Activated T-helper 9 cell treated with anti-CD3 and anti-CD28 coated beads, Interleukin-2, amount 50 U/mL, for 16 hours (primary cell): ENCODE measurements at places on chromosomes 3 and 15.

DNA sequence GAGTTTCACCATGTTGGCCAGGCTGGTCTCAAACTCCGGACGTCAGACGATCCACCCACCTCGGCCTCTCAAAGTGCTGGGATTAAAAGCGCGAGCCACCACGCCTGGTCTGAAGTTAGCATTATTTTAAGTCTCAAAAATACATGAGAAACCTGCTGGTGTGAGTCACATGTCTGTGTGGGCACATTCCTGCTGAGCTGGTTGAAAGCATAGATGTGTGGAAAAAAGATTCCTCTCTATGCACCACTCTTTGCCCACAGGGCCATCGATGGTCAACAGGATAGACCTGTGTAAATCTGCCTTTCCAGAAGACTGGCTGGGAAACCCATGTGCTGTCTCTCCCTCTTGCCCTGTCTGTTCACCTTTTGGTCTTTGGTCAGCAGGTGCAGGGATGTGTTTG, 63.5 kb downstream of the CHRD start:
- DNase-seq: no peak

DNA sequence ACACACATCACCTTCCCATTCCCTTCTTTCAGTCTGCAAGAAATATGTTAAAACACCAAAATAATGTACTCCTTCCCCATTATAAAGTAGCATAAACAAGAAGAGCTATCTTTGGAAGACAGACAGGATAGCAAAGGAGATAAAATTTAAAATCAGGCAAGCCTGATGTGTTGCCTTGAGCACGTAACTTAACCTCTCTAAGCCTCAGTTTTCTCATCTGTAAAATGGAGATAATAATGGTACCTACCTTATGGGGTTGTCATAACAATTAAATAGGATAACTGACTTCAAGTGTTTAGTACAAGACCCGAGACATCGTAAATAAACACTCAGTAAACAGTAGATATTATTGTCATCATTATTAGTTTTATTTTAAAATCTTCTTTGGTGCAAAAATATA, 142.4 kb downstream of the NR1D2 start:
- DNase-seq: no peak

DNA sequence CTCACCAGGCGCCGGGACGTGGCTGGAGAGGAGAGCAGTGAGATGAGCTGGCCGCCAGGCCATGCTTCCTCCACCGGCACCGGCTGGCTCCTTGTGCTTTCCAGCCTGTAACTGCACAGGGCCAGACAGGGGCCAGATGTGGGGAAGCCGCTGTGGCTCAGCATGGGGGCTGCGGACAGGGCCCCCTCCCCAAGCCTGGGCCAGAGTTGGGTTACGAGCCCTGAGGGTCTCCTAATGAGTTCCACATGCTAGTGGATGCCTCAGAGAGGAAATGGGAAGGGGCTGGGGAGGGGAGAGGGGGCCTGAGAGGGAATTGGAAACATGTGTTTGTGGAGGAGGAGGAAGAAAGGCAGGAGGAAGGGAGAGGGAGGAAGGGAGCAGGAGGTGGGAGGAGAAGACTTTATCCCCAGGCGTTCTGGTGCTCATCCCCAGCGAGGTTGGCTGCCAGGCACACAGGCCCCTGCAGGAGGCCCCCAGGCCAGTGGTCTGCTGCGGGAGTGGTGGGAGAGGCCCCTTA, 11.7 kb upstream of the DUSP7 start:
- no peak for DNase-seq

GRCh38 chr3:84082726-84083125, 876.1 kb upstream of the CADM2 start:
- no peak for DNase-seq

- no peak for DNase-seq
Observed at GRCh38 chr15:73617301-73617831, 15.8 kb downstream of the NPTN start.

DNA sequence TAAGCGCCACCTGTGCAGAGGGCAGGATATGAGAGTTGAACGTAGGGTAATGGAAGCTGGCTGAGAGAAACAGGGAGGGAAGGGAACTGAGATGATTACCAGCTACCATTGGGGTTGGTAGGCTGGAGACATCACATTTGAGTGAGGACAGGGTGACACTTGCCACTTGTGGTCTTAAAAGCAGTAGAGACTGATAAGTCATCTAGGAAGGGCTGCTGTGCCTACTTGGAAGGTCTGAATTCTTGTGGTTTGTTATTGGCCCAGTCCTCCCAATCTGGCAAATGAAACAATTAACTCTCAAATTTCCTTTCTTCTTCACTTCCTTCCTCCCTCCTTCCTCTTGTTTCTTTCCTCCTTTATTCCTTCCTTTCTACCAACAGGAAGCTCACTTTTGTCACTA, 46.8 kb downstream of the COL6A5 start:
- no peak for DNase-seq

GRCh38 chr3:140899363-140899762, 42.3 kb upstream of the SLC25A36 start:
- DNase-seq: no peak

DNA sequence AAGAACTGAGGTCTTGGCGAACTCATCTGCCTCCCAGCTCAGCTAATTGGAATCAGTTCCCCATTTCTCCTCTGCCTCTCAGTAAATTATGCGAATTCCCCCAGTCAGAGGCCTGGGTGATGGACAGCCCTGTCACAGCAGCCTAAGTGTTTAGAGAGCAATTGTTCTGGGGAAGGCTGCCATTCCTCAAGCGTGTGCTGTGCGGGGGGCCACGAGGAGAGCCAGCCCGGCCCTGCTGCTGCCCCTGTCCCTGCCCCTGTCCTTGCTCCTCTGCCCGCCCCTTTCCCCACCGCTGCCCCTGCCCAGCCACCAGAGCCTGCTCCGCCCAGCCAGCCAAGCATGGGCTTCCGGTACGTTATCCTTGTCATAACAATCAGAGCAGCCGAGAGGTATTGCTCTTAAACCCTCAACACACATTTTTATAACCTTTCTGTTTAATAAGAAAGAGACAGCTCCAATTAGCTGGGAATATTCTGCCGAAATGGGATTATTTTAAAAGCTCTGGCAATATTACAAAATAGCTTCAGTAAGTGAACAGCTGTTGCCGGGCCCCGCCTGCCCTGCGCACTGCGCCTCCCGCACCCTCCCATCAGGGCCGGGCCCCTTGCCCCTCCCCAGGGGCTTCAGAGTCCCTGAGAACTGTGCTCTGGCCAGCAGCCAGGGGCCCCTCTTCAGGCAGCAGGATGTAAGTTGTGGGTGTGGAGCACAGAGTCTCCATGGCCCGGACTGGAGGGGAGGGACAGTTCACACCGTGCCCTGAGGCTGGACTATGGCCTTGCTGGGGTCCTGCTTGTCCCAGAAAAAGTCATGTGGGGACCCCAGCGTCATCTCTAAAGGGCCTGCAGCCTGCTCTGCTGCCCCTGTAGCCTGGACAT, 12.4 kb upstream of the CACNA2D2 start:
- no peak for DNase-seq

DNA sequence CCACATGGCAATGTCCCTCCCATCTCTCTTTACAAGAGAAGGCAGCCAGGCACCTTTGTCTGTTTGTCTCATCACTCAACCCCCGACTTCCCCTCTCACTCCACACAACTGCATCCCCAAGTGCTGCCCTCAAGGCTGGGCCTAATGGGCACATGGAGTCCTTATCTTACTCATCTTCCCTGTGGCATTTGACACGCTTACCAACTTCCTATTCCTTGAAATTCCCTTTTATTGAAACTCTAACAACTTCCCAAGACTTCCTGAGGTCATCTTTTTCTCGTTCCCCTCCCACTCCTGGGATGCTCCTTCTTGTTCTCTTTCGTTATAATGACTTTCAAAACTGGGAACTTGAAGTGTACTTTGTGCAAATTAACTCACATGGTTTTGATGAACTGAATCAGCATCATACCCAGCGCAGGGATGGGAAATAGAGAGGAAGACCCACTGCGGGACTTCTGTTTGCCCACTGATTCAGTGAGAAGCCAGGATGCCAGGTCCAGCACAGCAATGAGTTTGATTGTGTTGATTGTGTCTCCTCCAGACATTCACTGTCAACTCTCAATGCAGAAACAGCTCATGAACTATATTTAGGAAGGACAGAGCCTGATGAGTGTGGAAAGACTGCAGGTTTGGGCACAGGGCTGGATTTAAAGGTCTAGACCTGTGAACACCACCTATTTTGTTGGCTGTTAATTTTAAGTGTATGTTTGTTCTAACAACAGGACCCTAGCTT, 104.7 kb upstream of the TNIK start:
- DNase-seq: no peak

GRCh38 chr15:77944002-77944867, 133.3 kb downstream of the TBC1D2B start:
- DNase-seq: peak; percentile 7

- no peak for DNase-seq
Observed at GRCh38 chr15:48516121-48516520, 129.4 kb downstream of the FBN1 start.

DNA sequence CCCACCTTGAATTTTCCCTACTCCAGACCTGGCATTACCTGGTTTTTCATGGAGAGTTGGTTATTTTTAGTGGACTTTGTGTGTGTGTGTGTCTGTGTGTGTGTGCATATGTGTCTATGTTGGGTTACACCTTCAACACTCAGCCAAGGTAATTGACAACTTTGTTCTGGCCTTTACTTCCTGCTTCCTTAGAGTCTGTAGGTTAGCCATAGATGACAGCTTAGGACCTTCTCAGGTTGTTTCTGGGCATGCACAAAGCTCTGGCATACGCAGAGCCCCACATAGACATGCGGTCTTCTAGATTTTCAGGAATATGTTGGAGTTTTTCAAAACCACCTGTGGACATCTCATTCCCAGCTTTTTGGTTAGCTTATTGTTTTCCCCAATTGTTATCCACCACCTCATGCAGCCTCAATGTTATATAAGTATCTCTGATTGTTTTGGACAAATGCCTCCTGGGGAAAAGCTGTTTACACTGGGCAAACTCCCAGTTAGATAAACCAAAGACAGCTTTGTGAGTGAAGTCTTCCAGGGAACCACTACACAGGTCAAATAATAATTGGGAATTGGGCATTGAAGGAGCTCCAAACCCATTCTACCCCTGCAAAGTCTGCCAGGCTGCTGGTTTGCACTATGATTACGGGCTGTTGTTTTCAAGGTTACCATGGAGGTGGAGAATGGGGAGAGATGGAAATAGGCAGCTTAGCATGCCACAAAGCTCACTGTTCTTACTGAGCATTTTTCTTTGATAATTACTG, 201.2 kb downstream of the ADAMTSL3 start:
- no peak for DNase-seq

DNA sequence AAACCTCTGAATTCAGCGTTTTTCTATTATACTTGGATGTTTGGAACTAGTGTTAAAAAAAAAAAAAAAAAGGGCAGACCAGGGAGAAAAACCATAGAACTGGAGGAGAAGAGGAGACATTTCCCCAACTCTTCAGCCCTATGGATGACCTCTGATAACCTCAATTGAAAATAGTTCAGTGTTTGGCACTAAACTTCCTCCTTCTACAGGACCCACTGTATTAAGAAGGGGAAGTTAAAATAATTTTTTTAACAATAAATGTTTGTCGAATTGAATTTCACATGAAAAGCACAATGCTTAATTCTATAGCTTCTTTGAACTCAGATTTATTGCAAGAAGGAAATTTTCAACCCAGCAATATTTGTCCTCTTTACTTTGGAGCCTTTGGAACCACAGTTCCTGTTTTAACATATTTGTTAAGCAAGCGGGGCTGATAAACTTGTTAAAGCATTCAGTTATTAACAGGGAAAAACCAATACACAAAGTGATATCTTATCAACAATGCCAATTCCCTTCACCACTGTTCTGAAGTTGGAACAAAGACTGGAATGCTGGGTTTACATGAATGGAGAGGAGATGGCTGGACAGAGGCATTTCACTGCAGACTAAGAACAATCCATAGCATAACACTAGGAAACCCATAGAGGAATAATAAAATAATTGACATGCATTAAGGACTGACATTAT, 3.1 kb upstream of the A4GNT start:
- DNase-seq: no peak
